B cell (primary cell): ENCODE measurements at places on chromosomes 2 and 18.

DNA sequence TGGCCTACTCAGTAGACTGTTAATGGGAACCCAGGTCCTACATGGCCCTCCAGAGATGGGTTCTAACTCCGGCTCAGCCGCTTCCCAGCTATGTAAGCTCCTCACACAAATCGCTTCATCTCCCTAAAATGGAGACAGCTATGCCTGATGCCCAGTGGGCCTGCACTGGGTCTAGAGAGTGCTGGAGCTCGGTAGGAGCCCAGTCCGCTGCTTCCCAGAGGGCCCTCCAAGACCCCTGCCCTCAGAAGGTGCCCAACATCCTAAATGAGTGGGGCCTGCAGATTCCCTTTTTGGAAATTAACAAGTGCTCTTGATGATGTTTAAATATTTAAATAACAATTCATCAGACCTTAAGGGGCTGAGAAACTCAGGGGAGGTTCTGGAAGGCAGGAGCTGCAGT, 47.1 kb downstream of the HS1BP3 start:
- no peak for DNase-seq
- H3K36me3 ChIP-seq: no peaks in the 10 kb centered on the region
- no peaks in the 10 kb centered on the region for H3K27me3 ChIP-seq
- H3K4me1 ChIP-seq: no peaks in the 10 kb centered on the region

DNA sequence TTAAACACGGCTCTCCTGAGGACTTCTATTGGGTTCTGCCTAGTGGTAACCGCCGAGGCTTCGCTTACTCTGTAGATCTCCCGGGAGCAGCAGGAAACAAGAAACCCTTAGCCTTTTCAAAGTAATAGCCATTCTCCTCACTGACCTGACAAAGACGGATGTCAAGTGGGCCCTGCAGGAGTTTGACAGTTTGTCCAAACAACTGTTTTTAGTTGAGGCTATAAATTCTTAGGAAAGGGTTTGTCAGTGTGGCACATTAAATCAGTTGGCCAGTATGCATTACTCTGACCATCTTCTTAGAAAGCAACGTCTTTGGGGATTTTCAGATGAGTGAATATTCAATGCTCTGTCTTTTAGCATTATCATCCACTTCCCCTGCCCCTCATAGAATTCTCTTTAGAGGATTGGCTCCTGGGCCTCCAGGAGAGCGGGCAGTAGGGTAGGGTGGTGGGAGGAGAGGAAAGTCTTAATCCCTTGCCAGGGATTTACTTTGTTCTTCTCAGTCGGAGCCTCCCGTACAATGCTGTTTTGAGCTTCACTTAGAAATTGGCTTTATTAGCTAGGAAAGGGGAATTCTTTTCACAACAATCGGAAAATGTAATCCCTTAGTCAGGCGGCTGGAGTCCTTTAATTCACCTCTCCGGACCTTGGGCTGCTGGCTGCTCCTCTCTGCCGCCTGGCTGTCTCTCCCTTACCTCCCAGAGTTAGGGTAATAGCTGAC, 13.3 kb upstream of the C18orf32 start:
- H3K4me1 ChIP-seq: no peaks in the 10 kb centered on the region
- DNase-seq: no peak
- H3K4me3 ChIP-seq: no peak overlapping the region
- peaks cover 9% of the 10 kb centered on the region for H3K27me3 ChIP-seq
- H3K36me3 ChIP-seq: no peaks in the 10 kb centered on the region

GRCh38 chr2:150919901-150920300, 341.8 kb downstream of the RBM43 start:
- no peak overlapping the region for H3K4me3 ChIP-seq
- H3K27ac ChIP-seq: no peak overlapping the region
- no peaks in the 10 kb centered on the region for H3K27me3 ChIP-seq

DNA sequence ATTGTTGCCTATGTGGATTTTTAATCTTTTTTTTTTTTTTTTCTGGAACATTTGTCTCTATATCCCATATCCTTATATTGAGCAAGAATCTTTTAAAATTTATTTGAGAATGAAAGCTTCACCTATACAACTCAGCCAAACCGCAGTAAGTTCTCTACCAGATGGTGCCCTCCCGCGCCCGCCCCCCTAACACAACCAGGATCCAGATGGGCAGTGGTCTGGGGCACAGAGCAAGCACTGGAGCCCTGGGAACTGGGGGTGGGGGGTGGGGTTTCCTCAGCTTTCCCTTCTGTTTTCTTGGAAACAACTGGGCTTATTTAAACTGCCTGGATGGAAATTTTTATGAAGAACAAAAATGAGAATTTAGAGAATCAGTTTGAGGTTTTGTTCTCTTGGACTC, 74.6 kb downstream of the ACAA2 start:
- no peaks in the 10 kb centered on the region for H3K4me1 ChIP-seq
- H3K27ac ChIP-seq: no peak overlapping the region
- H3K4me3 ChIP-seq: no peak overlapping the region
- no peak for DNase-seq

DNA sequence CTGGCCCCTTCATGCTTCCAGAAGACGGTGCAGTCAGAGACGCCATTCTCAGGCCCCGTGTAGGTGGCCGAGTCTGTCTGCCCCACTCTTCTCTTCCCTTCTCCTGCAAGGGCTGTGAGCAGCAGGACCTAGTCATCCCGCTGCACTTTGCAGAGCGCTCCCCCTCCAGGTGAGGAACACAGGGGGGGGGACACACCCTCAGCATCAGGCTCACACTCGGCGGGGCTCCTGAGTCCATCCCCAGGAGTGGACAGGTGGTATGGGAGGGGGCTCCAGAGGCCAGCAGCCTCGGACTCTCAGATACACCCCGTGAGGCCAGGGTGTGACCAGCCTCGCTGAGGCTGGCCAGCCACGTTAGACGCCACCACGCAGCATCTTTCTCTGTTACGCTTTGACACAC, 460.5 kb upstream of the MYT1L start:
- no peaks in the 10 kb centered on the region for H3K4me1 ChIP-seq
- no peaks in the 10 kb centered on the region for H3K36me3 ChIP-seq
- H3K4me3 ChIP-seq: no peak overlapping the region
- H3K27me3 ChIP-seq: no peaks in the 10 kb centered on the region
- H3K27ac ChIP-seq: no peak overlapping the region

DNA sequence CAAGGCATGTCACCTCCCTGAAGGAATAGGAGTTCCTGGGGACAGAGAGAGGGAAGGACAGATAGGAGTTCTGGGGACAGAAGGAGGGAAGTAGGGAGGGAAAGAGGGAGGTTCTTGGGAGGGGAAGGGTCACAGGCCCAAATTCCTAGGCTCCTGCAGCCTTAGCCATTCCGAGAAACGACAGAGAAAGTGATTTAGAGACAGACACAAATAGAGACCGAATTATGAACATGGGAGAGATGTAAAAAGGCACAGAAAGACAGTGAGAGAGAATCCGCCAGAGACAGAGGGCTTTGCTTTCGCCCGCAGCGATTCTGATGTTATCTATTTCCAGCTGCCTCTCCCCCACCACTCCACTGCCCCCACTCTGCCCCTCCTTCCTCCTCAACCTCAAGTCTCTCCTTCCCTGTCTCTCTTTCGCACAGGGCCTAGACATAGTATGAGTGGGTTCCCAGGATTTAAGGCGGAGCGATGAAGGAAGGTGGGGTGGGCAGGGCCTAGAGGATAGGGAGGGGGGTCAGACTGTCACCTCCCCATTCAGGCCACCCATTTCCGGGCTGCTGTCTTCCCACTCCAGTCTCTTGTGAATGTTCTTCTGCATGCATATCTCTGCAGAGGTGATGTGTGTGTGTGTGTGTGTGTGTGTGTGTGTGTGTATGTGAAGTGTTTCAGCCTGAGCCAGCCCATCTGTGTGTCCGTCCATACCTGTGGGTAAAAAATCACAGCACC, 3.3 kb upstream of the WNT6 start:
- no peak overlapping the region for H3K27ac ChIP-seq
- H3K36me3 ChIP-seq: no peaks in the 10 kb centered on the region
- no peak overlapping the region for H3K4me3 ChIP-seq
- H3K4me1 ChIP-seq: peaks cover 32% of the 10 kb centered on the region
- no peak for DNase-seq

DNA sequence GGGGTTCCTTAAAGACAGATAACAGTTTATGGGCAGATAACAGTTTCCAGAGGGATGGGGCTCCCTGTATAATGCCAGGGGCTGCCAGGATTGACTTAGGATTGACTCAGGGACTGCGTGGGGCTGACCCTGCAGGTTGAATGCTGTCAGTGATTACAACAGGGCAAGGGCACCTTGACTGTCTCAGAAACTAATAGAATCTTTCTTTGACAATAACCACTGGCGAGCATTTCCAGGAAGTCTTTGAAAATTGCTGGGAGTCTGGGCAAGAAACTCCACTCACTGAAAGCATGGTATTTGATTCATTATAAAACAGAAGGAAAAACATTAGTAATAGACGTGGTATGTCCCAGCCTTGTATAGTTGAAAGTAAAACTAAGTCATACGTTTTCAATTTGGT, 101.0 kb downstream of the GPD2 start:
- H3K4me1 ChIP-seq: peaks cover 18% of the 10 kb centered on the region
- H3K4me3 ChIP-seq: no peak overlapping the region
- no peaks in the 10 kb centered on the region for H3K36me3 ChIP-seq
- DNase-seq: no peak
- H3K27ac ChIP-seq: no peak overlapping the region

- H3K4me1 ChIP-seq: peaks cover 15% of the 10 kb centered on the region
- no peak overlapping the region for H3K4me3 ChIP-seq
- H3K27ac ChIP-seq: no peak overlapping the region
- no peaks in the 10 kb centered on the region for H3K36me3 ChIP-seq
These were observed 2.2 kb downstream of the DSG2 start for GRCh38 chr18:31500051-31500688.

- H3K4me3 ChIP-seq: no peak overlapping the region
- no peaks in the 10 kb centered on the region for H3K36me3 ChIP-seq
- H3K27me3 ChIP-seq: no peaks in the 10 kb centered on the region
- H3K4me1 ChIP-seq: no peaks in the 10 kb centered on the region
- H3K27ac ChIP-seq: no peak overlapping the region
These were observed 135.2 kb upstream of the NFATC1 start for GRCh38 chr18:79260510-79260909.
